ENCODE measurements at places on chromosomes 11 and 22. TPM values are rescaled to one million over a fixed set of nuclear protein-coding genes. Genes with fewer than 3 reads are reported as not detected.

The PTH gene
- not detected for total RNA-seq

The OR52H1 gene
- total RNA-seq = 0.82 TPM

The OR8B8 gene
- total RNA-seq = not detected

The OR5P2 gene
- not detected for total RNA-seq

The CHRM1 gene
- total RNA-seq = not detected

The CYP2R1 gene
- 30.8 TPM for total RNA-seq

The GPR83 gene
- total RNA-seq = 3.6 TPM

The JRKL gene
- 9.0 TPM for total RNA-seq

The PRRG4 gene
- total RNA-seq = 0.18 TPM

The MRGPRX3 gene
- total RNA-seq = not detected

The CFAP300 gene
- total RNA-seq = 5.2 TPM

The SMC1B gene
- total RNA-seq = not detected

The TYR gene
- 0.09 TPM for total RNA-seq

The CCT8L2 gene
- total RNA-seq = not detected

The PRDM11 gene
- total RNA-seq = 10.9 TPM

Measured in cerebellum (tissue), 4 donors.